ENCODE measurements at places on chromosomes 3 and 15.
A peak's percentile ranks its signal among the peaks of the same experiment; 100 is the strongest.

GRCh38 chr3:126855374-126855773 lies 127.5 kb upstream of the PLXNA1 start:
- DNase-seq = no peak

DNA sequence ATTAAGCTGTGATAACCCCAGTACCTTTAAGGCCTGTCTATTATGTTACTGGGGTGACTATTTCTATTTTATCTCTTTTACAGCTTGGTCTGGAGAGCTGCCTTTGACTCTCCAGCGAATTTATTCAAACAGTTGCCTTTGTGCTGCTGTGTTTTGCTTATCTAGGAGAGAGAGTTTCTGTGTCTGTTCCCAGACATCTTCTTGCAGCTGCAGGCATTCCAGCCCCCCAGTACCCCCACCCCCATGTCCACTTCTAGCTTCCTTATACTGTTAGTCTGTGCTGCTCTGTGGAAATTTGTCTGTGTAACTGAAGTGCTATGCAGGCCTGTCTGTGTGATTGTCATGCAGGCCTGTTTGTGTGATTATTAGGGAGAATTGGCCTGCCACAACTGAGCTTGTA lies 713.7 kb upstream of the SEMA6D start:
- DNase-seq = no peak

- DNase-seq = no peak
Measured at GRCh38 chr15:80174017-80174746, 21.4 kb downstream of the FAH start.

- no peak for DNase-seq
Measured at GRCh38 chr15:41333026-41333562, 413 bp downstream of the NUSAP1 start.

- DNase-seq = no peak
Measured at GRCh38 chr3:58594117-58594516, 16.9 kb upstream of the FAM107A start.

DNA sequence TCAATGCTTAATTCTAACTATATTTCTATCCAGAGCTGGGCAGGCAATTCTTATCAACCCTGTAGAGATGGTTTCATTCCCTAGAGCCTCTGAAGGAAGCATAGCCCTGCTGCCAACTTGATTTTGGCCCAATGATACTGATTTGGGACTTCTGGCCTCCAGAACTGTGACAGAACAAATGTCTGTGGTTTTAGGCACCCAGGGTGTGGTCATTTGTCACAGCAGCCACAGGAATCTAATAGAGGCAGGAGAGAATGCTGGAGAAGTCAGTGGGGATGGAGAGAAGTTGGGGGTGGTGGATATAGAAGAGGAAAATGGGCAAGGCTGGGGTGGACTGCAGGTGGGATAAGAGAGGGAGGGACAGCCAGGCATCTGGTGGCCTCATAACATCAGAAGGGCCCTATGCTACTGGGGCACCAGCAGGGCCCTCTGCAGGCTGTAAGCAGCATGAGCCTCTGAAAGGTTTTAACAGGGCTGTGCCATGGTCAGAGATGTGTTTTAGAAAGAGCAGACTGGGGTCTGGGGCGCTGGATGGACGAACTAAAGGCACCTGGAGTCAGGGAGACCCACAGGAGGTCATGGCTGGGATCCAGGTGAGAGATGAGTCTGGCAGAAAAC lies 19.8 kb downstream of the MRPS11 start:
- DNase-seq = no peak

- DNase-seq = peak; percentile 25
Measured at GRCh38 chr15:60006203-60006862, 2.2 kb downstream of the FOXB1 start.

DNA sequence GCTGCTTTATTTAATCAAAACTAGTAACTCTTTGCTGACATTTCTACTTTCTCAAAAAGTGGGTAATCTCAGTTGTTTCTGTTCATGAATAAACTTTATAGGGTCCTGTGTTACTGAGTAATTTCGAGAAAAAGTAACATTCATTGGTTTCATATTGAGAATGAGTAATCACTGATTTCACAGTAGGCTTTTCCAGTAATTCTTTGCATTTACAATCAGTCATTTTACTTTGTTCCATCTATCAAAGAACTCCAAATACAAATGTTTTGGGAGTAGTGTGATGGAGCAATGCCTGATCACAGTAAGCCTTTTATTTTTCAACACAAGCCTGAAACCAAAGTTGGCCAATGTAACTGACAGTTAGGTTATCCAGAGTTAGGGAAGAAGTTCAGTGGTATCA lies 353.6 kb downstream of the ULK4 start:
- no peak for DNase-seq

GRCh38 chr3:18483226-18483625 lies 58.1 kb upstream of the SATB1 start:
- no peak for DNase-seq

GRCh38 chr3:162764051-162764807 lies 1267.6 kb downstream of the OTOL1 start:
- DNase-seq = no peak

DNA sequence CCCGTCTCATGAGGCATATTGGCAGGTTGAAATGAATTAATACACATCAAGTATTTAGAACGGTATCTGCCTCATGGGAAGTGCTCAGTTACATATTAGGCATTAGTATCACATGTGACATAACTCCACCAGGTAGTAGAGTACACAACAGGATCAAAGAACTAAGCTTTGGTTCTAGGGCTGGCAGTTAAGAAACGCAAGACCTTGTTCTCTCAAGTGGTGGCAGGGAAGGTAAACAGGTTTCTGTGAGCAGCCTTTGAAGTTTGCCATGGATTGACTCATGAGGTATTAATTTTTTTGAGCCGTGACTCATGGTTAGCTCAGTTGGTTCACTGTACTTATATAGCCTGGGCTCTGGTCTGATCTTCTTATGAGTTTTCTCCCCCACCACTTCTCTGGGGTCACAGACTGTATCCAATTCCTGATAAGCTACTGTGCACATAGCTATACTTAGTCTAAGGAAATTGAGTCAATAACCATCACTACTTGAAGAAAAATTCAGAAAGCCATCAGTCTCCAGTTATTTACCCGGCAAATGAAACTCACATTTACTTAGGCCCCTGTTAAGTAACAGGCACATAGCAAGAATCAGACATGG lies 155.6 kb upstream of the STT3B start:
- DNase-seq = no peak

DNA sequence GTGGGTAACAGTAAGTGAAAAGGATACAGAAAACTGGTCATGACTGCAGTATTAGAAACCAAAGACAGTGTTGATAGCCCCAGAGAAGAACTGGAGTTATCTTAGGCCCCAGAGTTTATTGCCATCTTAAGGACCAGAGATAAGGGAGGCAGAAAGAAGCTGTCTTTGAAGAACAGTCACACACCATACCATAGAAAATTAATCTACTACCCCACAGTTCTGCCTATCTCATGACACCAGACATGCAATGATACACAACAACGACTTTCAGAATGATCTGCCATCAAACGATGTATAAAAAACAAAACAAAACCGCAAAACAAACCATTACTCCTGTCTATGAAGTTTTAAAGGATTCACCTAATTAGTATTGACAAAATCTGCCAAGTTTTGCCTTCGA lies 9.6 kb downstream of the CPOX start:
- DNase-seq = no peak

DNA sequence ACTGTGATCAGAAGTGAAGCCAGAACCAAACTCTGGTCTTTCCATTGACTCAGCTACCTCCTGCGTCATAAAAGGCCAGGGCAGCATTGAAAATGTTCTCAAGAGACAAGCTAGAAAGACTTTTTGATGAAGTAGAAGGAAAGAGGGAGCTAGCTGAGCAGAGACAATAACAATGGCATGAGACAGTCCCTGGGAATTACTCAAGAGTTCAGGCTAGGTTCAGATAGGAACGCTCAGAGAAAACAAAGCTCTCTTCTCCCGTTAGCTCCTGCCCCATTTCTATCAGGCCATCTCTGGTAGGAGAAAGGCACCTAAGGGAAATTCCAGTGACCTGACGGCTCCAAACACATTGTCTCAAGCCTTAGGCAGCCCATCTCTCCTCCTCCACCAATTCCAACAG lies 7.0 kb upstream of the OXTR start:
- no peak for DNase-seq

DNA sequence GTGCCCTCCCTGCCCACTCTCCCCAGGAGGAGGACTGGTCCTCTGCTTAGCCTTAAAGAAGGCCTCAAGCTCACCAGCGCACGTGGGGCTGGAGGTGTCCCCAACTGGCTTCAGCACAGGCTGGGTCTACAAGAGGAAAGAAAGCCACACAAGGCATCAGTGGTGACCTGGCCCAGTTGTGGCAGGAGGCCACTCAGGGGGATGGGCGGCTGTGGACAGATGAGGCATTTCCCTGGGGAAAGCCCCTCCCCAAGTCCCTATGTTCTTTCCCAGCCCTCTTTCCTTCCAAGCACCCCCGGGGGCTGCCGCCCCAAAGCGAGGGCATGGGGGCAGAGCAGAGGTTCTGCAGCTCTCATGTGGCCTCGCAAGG lies 155.2 kb upstream of the TLE3 start:
- DNase-seq = no peak

GRCh38 chr3:183576487-183577107 lies 21.1 kb upstream of the KLHL6 start:
- no peak for DNase-seq

GRCh38 chr3:72288955-72289691 lies 504.2 kb upstream of the PROK2 start:
- DNase-seq = no peak

GRCh38 chr3:101102678-101103296 lies 109.6 kb upstream of the ABI3BP start:
- DNase-seq = no peak

DNA sequence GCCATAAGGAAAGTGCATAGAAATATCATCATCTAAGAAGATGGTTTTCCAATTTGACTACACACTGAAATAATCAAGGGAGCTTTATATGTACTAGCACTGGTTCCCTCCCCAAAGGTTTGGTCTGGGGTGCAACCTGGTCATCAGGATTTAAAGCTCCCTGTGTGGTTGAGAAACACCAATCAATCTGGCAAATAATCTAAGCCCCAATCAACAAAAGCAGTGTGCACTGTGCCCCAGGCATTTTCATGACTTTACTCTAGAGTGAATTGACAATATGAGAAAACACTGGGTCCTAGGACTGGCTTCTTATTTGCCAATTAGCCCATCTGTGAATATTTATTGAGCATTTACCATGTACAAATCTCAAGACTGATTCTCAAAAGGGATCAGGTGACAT lies 255.1 kb downstream of the MEIS2 start:
- DNase-seq = no peak

DNA sequence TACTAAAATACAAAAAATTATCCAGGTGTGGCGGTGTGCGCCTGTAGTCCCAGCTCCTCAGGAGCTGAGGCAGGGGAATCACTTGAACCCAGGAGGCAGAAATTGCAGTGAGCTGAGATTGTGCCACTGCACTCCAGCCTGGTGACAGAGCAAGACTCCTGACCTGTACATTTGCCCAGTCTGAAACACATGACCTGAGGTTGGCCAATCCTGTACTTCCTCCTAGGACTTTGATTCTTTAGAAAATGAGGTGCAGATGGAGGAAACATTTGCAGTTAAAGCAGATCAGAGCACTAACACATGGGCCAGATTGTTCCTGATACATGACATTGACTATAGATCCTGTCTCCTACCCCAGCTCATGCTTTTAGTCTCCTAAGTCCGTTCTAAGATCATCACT lies 28.9 kb upstream of the LPP start:
- no peak for DNase-seq

DNA sequence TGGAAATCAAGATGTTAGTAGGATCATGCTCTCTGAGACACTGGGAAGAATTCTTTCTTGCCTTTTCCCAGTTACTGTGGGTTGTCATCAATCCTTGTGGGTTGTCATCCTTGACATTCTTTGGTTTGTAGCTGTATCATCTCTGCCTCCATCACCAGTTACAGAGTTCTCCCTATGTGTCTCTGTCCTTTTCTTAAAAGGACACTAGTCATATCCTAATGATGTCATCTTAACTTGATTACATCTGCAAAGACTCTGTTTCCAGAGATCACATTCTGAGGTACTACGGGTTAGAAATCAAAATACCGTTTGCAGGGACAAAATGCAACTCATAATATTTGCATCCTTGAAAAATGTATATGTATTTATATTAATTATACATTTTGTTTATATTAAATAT lies 500.4 kb downstream of the ZBBX start:
- DNase-seq = no peak

- no peak for DNase-seq
Measured at GRCh38 chr15:70701891-70702568, 61.3 kb downstream of the UACA start.

DNA sequence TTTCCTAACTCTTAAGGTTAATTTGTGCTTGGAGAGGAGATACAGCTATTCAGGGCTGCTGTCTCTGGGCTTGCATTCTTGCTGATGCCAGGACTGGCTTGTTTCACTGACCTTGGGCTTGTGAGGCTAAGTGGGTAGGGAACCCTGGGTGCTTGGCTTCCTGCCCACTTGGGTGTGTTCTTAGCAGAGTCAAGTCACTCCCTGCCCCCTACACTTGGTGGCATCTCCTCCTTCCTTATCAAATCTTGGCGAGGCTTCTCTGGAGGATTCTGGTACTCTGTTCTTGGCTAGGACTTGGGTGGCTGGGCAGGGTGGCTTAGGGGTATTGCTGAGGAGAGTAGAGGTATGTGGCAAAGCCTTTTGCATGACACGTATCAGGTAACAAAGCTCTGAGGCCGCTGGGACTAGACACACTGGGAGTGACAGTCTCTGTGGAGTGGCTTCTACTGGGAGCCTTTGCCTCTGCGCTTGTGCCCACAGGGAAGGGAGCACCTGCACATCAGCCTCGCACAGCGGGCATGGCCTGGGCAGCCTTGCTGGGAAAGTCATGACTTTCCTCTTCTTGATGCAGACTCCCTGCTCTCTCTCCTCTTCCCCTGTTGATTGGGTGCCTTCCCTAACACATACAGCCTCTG lies 41.8 kb downstream of the CHCHD6 start:
- DNase-seq = peak; percentile 35

- no peak for DNase-seq
Measured at GRCh38 chr3:52197499-52197841, 490 bp upstream of the ALAS1 start.

GRCh38 chr3:138914870-138915502 lies 32.0 kb downstream of the FOXL2 start:
- no peak for DNase-seq

DNA sequence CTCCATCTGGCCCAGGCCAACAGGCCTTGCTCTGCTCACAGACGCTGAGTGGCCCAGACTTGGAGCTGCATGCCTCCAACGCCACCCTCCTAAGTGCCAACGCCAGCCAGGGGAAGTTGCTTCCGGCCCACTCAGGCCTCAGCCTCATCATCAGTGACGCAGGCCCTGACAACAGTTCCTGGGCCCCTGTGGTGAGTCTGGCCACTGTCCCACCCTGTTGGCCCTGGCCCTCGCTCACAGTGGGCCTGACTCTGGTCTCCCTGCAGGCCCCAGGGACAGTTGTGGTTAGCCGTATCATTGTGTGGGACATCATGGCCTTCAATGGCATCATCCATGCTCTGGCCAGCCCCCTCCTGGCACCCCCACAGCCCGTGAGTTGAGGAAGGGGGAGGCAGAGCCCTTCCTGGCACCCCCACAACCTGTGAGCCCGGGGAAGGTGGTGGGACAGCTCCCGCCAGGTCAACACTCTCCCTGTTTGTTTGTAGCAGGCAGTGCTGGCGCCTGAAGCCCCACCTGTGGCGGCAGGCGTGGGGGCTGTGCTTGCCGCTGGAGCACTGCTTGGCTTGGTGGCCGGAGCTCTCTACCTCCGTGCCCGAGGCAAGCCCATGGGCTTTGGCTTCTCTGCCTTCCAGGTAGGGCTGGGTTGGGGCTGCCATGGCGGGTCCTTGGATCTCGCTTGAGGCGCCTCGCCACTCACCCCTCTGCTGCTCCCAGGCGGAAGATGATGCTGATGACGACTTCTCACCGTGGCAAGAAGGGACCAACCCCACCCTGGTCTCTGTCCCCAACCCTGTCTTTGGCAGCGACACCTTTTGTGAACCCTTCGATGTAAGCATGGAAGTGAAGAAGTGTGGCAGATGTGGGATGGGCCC lies 10.0 kb downstream of the NT5DC2 start:
- DNase-seq = no peak
